ENCODE measurements at places on chromosomes 12 and 14.
A peak's percentile ranks its signal among the peaks of the same experiment; 100 is the strongest.

DNA sequence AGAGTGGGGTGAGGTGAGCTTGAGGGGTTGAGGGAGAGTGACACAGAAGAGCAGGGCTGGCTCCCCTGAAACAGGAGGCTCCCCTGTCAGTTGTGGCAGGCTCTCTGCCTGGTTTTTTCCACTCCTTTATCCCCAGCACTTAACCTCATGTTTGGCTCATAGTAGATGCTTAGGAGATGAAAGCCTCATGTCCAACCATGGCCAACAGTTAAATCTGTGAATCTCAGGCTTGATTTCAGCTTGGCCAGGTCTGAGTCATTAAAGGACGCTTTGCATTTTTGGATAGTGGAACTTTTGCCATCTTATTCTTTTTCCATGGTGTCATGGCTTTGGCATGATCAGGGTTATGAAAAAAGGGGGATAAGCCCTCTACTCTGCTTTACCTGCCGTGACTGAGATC lies 117.2 kb downstream of the CACNA1C start:
- DNase-seq = no peak

DNA sequence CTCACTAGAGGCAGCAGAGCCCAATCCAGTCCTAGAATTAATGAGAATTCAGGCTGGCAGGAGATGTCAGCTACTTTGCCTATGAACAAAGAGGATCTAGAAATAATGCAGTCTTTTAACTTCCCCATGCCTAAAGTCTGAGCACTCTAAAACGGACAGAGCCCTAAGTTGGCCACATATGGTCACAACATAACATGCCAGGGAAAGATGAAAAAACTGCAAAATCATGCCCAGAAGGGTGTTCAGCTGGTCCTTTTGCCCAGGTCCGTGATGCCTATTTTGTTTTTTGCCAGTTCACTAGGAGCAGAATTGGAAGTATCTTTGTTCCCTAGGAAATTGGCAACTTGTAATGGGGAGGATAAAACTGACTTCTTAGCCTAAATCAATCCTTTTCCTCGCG lies 20.3 kb upstream of the LMNTD1 start:
- no peak for DNase-seq

DNA sequence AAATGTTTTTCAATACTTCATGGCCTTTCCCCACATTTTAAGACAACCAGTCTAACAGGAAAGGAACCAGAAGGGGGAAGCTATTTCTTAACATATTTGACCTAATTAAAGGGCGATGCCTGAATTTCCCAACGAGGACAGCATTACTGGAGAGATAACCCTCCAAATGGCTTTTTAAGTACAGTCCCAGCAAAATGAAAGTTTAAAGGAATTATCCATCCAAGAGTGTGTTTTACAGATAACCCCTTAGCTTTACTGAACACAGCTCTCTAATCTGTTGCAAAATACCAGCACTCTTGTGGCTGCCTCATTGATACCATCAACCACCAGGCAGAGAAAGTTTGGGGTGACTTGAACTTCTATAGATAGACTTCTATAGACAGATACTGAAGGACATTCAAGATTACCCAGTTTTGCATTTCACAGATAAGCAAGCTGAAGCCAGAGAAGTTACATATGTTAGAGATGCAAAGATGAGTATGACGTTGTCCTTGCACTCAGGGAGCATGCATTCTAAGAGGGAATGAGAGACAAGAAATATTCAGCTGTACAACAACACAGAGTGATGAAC lies 41.3 kb upstream of the DUSP6 start:
- no peak for DNase-seq

- DNase-seq = no peak
Observed at GRCh38 chr12:79019672-79020071, 155.1 kb downstream of the SYT1 start.

GRCh38 chr12:93889516-93890212 lies 212.5 kb downstream of the CRADD start:
- DNase-seq = no peak

GRCh38 chr14:61503167-61503801 lies 181.9 kb downstream of the PRKCH start:
- DNase-seq = no peak

DNA sequence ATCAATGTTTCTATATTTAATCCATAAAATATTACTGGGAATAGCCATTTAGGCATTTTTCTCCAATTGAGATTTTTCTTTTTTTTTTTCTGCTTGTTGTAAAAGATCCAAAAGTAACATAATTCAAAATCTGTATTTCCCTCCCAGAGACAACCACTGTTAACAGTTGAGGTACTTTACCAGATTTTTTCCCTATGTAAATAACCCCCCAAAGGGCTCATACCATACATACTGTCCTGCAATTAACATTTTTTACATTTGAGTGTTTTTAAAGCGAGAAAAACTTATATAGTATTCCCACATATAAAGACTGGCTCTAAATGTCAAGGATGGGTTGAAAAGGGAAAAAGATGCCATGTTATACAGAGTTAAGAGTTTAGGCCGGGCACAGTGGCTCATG lies 18.1 kb downstream of the PPP1R12A start:
- DNase-seq = no peak

GRCh38 chr12:116538076-116538591 lies 21.0 kb upstream of the MAP1LC3B2 start:
- DNase-seq = no peak

DNA sequence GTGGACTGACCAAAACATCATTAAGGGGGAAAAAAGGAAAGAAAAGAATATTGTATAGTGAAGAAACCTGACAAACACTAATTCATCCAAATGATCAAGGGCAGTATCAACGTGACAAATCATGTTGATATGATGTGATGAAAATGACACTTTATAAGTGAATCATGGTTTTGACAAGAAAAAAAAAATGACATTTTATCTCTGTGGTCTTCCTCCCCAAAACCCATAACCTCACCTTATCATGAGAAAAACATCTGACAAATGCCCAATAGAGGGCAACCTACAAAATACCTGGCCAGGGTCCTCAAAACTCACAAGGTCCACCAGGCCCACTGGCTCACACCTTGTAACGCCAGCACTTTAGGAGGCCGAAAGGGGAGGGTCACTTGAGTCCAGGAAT lies 13.8 kb downstream of the TMED10 start:
- no peak for DNase-seq

- DNase-seq = no peak
Observed at GRCh38 chr12:116590561-116590960, 31.4 kb downstream of the MAP1LC3B2 start.

DNA sequence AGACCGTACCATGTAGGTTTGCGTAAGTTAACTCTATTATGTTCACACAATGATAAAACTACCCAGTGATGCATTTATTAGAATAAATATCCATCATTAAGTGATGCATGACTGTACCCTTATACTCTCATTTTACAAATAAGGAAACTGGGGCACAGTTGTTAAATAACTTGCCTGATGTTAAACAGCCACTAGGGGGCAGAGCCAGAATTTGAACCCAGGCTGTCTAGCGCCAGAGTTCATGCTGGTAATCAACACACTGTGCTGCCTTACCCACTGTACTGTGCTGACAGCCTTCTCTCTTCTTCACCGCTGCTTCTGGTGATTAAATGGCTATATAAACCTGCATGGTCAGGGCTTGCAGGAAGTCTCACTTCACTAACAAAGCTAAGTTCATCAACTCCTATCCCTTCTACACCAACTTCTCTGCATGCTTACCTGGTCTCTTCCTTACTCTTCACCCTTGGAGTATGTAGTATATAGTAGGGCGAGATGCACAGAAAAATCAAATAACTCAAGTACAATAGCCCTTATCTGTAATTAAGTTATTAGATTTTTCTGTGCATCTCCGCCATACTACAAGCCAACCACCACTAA lies 43.6 kb upstream of the APPL2 start:
- DNase-seq = no peak

GRCh38 chr12:132661972-132662371 lies 25.2 kb downstream of the POLE start:
- DNase-seq = no peak

GRCh38 chr14:97074856-97075255 lies 277.7 kb downstream of the VRK1 start:
- no peak for DNase-seq

GRCh38 chr14:87615047-87615446 lies 377.9 kb downstream of the GALC start:
- no peak for DNase-seq

- DNase-seq = no peak
Observed at GRCh38 chr12:9364224-9365176, 156.3 kb upstream of the PZP start.

DNA sequence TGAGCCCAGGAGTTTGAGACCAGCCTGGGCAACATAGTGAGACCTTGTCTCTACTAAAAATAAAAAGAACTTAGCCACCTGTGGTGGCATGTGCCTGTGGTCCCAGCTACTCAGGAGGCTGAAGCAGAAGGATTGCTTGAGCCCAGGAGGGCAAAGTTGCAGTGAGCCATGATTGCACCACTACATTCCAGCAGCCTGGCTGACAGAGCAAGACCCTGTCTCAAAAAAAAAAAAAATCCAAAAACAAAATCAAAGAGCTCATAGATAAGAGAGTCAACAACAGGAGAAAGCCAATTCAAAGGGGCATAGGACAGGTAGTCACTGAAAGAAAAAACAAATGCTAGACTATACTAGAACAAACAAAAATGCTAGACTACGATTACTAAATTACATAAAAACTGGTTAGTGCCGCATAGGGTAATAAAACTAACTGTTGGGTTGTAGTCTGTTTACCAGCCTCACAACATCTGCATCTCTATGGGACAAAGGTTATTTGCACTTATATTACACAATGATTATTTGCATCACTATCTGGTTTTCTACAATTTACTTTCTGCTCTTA lies 16.6 kb upstream of the EEA1 start:
- no peak for DNase-seq

DNA sequence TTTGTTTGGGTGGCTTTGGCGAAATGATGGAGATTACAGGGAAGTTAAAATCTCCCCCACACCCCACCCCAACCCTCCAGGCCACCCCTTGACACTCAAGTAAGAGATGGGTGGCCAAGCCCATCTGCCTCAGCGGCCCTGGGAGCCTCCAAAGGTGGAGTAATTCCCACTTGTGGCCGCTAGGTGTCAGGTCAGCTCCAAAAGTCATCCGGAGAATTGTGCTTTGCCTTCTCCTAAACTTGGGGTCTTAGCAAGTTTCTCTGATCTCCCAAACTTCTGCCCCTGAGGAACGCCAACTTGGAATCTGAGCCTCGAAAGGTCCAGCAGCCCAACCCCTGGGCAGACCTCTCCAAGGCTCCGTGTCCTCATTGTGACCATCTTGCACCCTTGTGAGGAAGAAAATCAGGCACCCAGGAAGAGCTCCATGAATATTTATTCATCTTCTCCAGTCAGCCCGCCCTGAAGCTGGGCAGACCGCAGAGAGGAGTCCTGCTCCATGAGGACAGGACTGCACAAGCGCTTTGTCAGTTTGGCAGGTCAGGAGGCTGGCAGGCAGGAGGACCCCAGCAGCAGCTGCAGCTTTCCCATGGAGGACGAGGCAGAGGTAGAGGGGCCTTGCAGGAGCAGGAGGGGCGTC lies 46.7 kb downstream of the LRRC74A start:
- peak; percentile 16 for DNase-seq

GRCh38 chr12:7136676-7137075 lies 6.5 kb downstream of the CLSTN3 start:
- no peak for DNase-seq

DNA sequence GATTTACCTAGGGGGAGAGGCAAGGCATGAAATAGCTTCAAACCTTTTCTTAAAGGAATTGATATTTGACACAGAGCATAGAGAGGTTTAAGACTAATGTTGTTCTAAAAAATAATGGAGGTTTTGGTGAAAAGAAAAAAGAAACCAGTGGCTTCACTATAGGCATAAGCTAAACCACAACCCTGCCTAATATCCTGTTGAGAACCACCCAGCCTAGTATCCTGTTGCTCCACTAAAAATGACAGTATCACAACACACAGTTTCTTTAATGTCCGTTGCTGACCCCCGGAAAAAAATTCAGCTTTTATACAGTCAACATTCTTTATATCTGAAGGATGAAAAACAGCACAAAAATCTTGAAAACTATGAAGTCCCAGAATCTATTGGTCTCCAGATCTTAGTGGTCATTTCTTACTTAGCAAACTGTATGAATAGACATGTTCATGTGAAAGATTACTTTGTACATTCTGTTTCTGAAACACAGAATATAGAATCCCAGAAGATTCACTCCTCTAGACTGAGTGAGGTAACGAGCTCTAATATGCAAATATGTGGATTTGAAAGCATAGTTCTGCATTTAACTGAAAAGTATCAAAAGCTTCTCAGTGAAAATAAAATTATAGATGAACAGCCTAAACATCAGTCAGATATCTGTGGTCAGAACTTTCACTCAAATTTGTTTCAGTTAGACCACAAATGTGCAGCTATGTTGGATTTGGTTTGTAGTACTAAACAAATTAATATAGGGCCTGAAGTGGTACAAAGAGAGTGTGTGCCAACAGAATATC lies 40.5 kb downstream of the GALC start:
- DNase-seq = no peak

GRCh38 chr12:47078733-47079467 lies 521 bp upstream of the PCED1B start:
- DNase-seq = no peak

- no peak for DNase-seq
Observed at GRCh38 chr14:99497341-99497740, 16.1 kb downstream of the CCNK start.
